Panc1 (cell line): ENCODE measurements at places on chromosomes 1 and 21.
A peak's percentile ranks its signal among the peaks of the same experiment; 100 is the strongest.

- peak overlapping the region; percentile 79 for H3K27ac ChIP-seq
- no peaks in the 10 kb centered on the region for H3K27me3 ChIP-seq
Observed at GRCh38 chr1:2474933-2475371, 1.1 kb upstream of the PLCH2 start.

DNA sequence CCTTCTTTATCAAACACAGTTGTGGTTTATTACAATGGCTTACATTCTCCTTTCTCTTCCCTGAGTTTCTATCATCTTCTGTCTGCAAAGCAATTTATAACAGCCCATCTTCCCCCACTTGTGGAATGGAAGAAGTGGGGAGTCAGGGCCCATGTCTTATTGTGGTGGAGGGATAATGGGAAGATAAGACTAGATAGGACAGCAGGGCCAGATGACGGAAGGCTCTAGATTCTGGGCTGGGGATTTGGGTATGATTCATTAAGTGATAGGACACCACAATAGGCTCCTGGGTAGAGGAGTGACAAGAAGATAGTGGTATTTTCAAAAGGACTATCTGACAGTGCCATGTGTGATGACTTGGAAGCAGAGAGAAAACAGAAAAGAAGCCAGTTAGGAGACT, 450.6 kb downstream of the TTLL7 start:
- H3K27me3 ChIP-seq: no peaks in the 10 kb centered on the region
- no peaks in the 10 kb centered on the region for H3K36me3 ChIP-seq
- no peak overlapping the region for H3K4me3 ChIP-seq
- no peak overlapping the region for H3K27ac ChIP-seq
- DNase-seq: no peak
- no peaks in the 10 kb centered on the region for H3K4me1 ChIP-seq

DNA sequence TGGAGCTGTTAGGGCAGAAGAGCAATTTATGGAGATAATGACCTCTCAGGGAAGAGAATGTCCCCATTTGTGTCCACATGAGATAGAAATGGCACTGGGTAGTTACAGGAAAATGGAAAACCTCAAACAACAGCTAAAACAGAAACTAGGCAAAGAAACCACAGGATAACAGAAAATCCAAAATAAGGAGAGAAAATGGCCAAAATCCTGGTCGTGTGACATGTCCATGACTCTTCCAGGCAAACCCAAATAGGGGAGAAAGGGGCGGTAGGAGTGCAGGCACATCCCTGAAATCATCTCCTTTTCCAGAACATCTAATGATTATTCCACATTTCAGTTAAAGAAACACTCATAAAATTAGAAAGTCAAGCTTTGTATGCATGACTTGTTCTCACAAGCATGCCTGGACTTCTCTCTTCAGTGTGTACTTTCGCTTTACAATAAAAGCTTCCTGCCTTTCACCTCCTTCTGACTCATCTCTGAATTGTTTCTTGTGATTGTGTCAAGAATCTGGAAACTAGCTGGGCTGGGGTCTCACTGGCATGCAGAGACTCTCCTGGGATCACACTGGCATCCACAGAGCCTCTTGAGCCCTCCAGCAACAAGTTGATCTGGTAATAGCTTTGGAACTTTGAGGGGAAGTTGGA, 171.4 kb upstream of the ZP4 start:
- H3K36me3 ChIP-seq: no peaks in the 10 kb centered on the region
- H3K4me1 ChIP-seq: no peaks in the 10 kb centered on the region
- H3K4me3 ChIP-seq: no peak overlapping the region
- no peak for DNase-seq

DNA sequence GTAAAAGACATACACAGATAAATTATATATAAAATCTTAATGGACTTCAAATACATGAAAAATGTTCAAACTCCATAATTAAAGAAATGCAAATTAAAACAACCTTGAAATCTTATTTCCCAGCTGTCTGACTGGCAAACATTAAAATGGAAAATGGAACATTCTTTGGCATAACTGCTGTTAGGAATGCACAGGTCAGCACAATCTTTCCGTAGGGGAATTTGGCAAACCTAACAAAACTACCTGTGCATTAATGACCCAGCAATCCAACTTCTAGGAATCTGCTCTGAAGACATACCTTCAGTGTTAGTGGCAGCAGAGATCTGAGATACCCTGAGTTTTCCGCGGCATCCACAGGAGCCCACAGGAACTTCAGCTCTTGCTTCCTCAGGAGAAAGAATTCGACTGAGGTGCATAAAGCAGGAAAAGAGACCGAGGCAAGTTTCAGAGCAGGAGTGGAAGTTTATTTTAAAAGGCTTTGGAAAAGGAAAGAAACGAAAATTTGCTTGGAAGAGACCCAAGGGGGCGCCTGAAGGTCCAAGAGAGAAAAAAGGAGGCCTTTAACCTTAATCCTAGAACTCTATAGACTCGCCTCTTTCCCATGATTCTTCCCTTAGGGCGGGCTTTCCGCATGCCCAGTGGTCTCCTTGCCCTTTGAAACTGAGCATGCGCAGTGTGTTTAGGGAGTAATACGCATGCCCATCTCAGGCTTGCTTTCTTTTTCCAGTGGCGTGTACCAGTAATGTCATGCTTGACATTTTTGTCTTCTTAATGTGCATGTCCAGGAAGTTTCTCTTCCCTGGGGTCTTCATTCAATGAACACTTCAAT, 24.8 kb downstream of the LYPD8 start:
- no peak overlapping the region for H3K27ac ChIP-seq
- DNase-seq: no peak
- H3K36me3 ChIP-seq: no peaks in the 10 kb centered on the region
- no peaks in the 10 kb centered on the region for H3K4me1 ChIP-seq
- H3K4me3 ChIP-seq: peak overlapping the region; percentile 15; the same call in 1 of the 2 replicates
- no peaks in the 10 kb centered on the region for H3K27me3 ChIP-seq

DNA sequence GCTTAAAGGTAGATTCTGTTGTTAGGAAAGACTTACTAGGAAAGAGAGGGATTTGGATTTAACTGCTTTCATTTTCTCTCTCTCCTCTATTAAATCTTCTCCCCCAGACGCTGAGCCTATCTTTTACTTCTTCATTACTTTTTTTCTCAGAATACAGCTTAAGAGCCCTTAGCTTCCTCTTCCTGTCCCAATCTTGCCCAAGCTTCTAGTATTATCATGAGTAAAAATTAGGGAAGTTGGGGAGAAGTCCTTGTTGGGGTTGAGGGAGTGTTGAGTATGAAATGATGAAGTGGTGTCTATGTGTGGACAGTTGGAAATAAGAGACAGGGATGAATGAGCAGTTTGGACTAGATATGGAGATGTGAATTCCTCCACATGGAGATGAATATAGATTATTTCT, 35.0 kb downstream of the ACP6 start:
- H3K27me3 ChIP-seq: no peaks in the 10 kb centered on the region
- H3K4me1 ChIP-seq: no peaks in the 10 kb centered on the region
- no peak overlapping the region for H3K27ac ChIP-seq
- no peaks in the 10 kb centered on the region for H3K36me3 ChIP-seq
- no peak overlapping the region for H3K4me3 ChIP-seq

GRCh38 chr21:45820171-45821091, 161.1 kb upstream of the COL6A1 start:
- no peaks in the 10 kb centered on the region for H3K27me3 ChIP-seq
- no peak overlapping the region for H3K27ac ChIP-seq
- no peak overlapping the region for H3K4me3 ChIP-seq
- no peaks in the 10 kb centered on the region for H3K36me3 ChIP-seq
- no peak for DNase-seq

DNA sequence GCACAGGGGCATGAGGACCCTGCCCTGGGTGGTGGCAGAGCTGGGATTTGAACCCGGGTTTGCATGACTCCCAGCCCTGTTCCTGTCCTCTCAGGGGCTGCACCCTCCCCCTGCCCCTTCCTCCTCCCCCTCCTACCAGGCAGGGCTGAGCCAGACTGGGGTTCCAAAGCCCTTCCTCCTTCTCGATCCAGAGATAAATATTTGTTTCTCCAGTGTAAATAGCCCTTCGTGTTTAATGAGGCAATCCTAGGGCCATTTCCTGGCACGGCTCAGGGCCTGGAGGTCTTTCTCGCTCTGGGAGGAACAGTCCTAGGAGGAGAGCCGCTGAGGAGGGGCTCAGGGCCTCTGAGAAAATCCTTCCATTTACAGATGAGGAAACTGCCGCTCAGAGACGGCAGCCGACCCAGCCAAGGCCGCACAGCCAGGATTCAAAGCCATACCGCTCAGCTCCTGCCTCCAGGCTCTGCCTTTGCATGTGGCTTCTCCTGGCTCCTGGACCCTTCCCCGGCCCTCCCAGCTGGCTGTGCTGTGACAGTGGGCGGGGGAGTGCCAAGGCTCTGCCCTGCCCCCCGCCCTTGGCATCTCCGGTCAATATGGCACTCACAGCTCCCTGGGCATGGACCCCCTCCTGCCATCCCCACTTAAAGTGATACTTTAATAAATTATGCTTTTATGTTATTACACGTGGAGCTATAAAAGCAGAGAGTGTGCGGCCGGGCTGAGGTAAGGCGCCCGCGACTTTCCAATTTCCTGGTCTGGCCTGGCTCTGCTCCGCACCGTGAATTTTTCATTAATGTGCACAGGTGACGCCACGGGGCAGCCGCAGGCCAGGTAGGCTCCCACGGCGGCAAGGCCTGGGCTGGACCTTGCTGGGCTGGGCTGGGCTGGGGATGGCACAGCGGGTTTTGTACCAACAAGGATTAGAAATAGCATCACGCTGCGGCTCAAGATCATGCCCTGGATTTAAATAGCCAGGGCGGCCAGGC, 114.7 kb upstream of the WNT4 start:
- no peaks in the 10 kb centered on the region for H3K36me3 ChIP-seq
- no peaks in the 10 kb centered on the region for H3K27me3 ChIP-seq
- H3K4me3 ChIP-seq: no peak overlapping the region
- DNase-seq: no peak

DNA sequence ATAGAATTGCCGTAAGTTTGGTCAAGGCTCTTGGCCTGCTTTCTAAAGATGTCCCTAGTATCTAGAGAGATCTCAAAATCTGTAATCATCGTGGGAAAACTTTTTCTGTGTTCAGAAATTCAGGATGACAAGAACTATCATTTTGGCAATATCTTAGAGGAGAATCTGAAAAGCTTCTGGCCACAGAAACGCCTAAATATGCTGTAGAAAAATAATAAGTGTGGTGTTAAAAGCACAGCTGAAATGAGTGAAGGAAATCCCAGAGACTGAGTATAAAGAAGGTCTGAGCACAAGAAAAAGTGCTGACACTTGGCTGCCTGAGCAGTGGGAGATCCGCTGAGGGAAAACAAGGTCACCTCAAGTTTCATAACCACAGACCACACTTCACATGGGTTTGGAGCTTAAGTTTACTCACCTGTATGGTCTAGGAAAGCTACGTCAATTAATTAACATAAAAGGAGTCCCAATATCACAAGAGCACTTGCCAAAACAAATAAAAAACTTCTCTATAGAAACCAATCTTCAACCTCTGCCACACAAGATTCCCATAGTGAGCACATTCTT, 235.2 kb upstream of the IRF2BP2 start:
- peaks cover 8% of the 10 kb centered on the region for H3K4me1 ChIP-seq
- no peak for DNase-seq
- no peak overlapping the region for H3K4me3 ChIP-seq

GRCh38 chr1:205046870-205047269, 3.9 kb downstream of the CNTN2 start:
- H3K27ac ChIP-seq: no peak overlapping the region
- H3K4me3 ChIP-seq: no peak overlapping the region
- no peak for DNase-seq

DNA sequence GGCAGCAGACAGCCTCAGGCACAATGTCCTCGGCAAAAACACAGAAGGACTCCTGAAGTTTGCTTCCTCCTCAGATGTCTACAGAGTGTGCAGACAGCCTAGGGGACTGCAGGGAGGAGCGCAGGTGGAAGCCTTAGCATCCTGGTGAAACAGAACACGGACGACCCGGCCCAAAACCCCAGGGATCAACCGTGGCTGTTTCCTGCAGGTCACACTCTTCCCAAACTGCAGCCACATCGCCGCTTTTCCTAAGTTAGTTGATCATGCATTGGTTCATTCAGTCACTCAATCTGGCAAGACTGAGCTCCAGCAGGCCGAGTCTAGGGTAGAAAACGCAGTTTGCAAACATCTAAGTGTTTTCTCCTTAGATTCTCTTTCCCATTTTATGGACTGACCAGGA, 33.4 kb downstream of the FHAD1 start:
- peaks cover 3% of the 10 kb centered on the region; the same call in 1 of the 2 replicates for H3K27me3 ChIP-seq
- H3K36me3 ChIP-seq: no peaks in the 10 kb centered on the region
- no peaks in the 10 kb centered on the region for H3K4me1 ChIP-seq
- DNase-seq: no peak
- no peak overlapping the region for H3K4me3 ChIP-seq
- no peak overlapping the region for H3K27ac ChIP-seq

- no peaks in the 10 kb centered on the region for H3K36me3 ChIP-seq
- H3K4me3 ChIP-seq: no peak overlapping the region
- H3K4me1 ChIP-seq: no peaks in the 10 kb centered on the region
- no peaks in the 10 kb centered on the region for H3K27me3 ChIP-seq
- DNase-seq: no peak
- no peak overlapping the region for H3K27ac ChIP-seq
Observed at GRCh38 chr1:117171900-117172511, 38.7 kb downstream of the VTCN1 start.

- no peaks in the 10 kb centered on the region for H3K4me1 ChIP-seq
- H3K4me3 ChIP-seq: no peak overlapping the region
- no peak for DNase-seq
- no peak overlapping the region for H3K27ac ChIP-seq
Observed at GRCh38 chr1:96633695-96634094, 87.9 kb upstream of the PTBP2 start.

GRCh38 chr1:220511179-220511578, 16.8 kb upstream of the MARK1 start:
- no peak overlapping the region for H3K4me3 ChIP-seq
- peaks cover 10% of the 10 kb centered on the region for H3K27me3 ChIP-seq
- H3K36me3 ChIP-seq: no peaks in the 10 kb centered on the region
- H3K27ac ChIP-seq: no peak overlapping the region
- H3K4me1 ChIP-seq: no peaks in the 10 kb centered on the region

DNA sequence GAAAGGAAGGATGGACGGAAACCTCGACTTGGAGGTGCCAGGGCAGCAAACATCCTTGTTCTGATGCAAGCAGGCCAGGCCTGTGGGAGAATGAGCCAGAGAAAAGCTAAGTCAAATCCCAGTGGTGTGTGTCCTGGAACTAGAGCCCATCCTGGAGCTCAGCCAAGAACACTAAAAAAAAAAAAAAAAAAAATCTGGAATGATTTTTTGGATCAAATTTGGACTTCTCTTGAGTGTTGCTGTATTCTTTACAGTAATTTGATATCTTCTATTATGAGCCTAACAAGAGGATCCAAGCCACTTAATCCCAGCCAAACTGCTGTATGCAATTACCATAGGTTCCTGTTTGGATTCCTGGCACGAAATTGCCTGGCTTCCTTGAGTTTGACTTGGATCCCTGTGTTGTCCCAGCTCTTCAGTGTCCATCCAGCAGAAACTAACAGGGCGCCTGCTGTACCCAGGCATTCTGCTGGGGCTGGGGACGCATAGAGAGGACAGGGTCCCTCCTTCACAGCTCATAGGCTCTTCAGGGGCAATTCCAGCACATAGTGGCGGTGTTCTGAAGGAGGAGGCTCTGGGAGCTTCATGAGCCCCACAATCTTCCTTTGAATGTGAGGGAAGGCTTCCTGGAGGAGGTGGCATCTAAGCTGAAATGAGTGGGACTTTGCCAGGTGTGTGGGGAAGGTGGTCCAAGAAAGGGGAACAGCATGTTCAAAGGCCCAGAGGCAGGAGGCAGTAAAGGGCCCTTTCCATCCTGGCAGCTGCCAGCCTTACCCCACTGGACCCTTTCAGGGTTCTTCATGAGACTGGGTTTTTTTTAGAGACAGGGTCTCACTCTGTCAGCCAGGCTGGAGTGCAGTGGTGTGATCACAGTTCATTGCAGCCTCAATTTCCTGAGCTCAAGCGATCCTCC, 24.7 kb downstream of the EPHX1 start:
- H3K4me3 ChIP-seq: no peak overlapping the region
- no peak overlapping the region for H3K27ac ChIP-seq

- H3K36me3 ChIP-seq: no peaks in the 10 kb centered on the region
- no peaks in the 10 kb centered on the region for H3K27me3 ChIP-seq
- H3K4me3 ChIP-seq: no peak overlapping the region
- H3K4me1 ChIP-seq: peaks cover 12% of the 10 kb centered on the region
- DNase-seq: no peak
Observed at GRCh38 chr1:17546946-17547670, 7.6 kb downstream of the ARHGEF10L start.
